ENCODE measurements at places on chromosomes 12 and 14.

DNA sequence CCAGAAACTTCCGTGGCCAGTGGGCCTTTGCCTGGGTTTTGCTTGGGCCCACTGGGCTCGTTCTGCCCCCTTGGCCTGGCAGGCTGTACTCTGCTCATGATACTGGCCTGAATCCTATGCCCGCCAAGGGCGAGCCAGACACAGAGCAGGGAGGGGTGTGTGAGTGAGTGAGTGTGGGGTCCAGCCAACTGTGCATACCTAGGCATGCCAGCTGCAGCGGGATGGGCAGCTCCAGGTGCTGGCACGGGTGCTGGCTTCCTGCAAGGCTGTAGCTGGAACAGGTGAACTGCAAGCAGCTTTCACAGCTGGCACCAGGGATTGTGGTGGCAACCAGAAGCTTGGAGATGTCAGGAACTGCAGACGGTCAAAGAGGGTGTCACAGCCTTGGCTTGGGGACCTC, 1276.4 kb downstream of the SLC16A7 start:
- no peak for DNase-seq

DNA sequence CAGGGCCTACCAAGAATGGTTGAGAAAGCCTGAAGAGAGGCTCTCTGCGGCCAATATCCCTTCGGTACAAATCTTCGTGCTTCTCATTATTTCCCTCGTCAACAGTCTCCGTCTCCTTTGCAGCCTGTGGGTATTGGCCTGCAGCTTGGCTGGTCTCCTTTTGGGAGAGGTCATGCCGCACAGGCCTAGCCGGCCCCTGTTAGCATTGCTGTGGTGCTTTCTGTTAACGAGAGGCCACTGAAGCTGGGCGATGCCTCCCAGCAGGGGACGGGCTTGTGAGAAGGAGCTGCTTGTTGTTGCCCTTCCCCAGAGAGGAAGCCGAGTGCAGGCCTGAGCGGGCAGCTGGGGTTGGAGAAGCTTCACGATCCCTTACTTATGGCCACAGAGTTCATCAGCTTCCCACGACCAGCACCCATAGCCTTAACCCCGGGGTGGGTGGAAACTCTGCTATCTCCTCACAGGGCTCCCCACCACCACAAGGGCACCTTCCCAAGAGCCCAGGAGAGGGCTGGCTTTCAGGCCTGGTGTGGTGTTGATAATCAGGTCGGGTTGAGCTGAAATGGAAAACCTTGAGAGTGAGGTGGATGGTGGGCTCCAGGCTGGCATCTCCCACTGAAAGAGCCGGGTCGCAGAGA, 228.6 kb downstream of the ZFP36L1 start:
- DNase-seq = no peak

- no peak for DNase-seq
Observed at GRCh38 chr12:1806301-1807086, 13.9 kb upstream of the LRTM2 start.

GRCh38 chr12:120722784-120723183, 2.8 kb upstream of the ACADS start:
- no peak for DNase-seq

DNA sequence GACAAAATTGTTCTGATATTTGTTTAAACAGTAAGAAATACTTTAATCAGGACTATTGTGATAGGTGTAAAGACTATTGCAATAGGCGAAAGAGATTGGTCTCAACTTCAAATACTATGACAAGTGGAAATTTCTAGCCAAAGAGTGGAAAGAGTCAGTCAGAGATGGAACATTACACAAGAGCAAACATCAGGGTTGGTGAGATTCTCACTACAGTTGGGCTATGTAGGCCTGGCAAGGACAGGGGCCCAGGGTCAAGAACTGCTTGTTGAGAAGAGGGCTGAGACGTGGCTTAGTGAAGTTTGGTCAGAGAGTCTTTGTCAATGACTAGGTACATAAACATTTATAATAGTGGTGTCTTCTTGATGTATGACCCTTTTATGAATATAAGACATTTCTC, 19.4 kb downstream of the CAND1 start:
- no peak for DNase-seq

DNA sequence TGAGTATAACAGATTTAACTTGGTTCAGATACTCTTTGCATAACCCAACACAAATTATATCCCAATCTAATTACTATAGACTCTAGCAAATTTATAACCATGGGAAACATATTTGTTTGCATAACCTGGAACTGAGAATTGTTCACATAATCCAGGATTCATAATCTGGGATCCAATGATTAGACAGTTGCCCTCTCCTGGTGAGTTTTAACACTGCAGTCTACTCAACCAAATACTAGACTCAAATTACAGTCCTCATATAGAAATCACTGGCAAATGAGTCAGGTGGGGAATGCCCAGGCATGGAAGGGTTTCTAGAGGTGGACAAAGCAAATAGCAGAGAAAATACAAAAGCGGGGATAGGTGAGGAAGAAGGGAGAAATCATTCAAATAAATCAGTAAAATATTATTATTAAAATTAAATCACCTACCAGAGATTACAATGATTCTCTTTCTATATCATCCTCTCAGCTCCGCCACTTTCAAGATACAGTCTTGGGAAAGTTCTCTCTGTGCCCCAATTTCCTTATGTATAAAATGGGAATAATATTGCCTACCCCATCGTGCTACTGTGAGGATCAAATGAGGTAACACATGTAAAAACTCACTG, 9.4 kb downstream of the GCH1 start:
- DNase-seq = peak; percentile 41

GRCh38 chr12:47082283-47082682, 2.5 kb upstream of the AMIGO2 start:
- no peak for DNase-seq

- DNase-seq = no peak
Observed at GRCh38 chr12:123907726-123908476, 64.7 kb downstream of the CCDC92 start.

GRCh38 chr14:37202265-37202664, 4.5 kb downstream of the MIPOL1 start:
- no peak for DNase-seq

- no peak for DNase-seq
Observed at GRCh38 chr14:99065551-99065950, 206.4 kb downstream of the BCL11B start.

- no peak for DNase-seq
Observed at GRCh38 chr14:89236851-89237250, 180.2 kb downstream of the FOXN3 start.

GRCh38 chr14:76104802-76105355, 46.8 kb upstream of the GPATCH2L start:
- no peak for DNase-seq

DNA sequence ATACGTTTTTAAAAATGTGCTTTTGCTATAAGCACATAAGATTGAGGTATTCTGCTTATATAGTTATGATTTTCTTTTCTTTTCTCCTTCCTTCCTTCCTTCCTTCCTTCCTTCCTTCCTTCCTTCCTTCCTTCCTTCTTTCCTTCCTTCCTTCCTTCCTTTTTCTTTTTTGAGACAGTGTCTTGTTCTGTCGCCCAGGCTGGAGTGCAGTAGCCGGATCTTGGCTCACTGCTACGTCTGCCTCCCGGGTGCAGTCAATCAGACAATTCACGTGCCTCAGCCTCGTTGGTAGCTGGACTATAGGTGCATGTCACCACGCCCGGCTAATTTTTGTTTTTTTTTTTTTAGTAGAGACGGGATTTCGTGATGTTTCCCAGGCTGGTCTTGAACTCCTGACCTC, 5.8 kb downstream of the CFAP54 start:
- no peak for DNase-seq

- DNase-seq = no peak
Observed at GRCh38 chr14:87901236-87901635, 91.7 kb downstream of the GALC start.

- no peak for DNase-seq
Observed at GRCh38 chr12:15982071-15982470, 70.9 kb downstream of the DERA start.

- DNase-seq = peak; percentile 7
Observed at GRCh38 chr14:99271951-99272631, at the start of gene BCL11B. Gene BCL11B (minus strand): TSS chr14:99272197. CDS start chr14:99271218, 979 bp downstream.

DNA sequence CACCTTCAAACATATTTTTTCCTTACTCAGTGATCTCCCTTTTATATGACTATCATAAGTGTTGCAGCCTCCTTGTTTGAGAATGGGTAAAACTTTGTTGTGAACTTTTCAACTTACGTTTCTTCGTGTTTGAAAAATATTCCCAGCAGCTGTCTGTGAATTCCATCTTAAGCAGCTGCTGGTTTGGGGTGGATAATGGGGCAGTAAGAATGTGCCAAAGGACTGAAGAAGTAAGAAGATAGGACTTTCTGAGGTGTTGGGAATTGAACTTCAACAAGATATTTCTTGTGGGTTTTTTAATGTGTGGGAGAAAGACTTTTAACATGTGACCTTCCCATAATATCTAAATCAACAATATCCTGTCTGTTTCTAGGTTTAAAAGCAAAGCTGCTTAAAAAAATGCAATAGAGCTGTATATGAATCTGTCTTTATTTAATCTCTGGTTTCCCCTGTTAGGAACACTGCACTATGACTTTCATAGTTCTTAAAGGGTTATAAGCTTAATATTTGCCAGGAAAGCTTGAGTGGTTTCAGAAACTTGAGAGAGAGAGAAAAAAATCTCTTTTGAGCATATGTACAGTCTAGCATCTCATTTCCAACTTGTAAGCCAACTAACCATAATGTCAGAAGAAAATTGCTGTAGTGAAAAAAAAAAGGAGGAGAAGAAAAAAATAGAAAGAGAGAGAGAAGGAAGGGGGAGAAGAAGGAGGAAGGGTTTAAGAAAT, 1659.2 kb upstream of the FLRT2 start:
- no peak for DNase-seq

GRCh38 chr12:68750506-68750905, 4.5 kb downstream of the SLC35E3 start:
- no peak for DNase-seq

DNA sequence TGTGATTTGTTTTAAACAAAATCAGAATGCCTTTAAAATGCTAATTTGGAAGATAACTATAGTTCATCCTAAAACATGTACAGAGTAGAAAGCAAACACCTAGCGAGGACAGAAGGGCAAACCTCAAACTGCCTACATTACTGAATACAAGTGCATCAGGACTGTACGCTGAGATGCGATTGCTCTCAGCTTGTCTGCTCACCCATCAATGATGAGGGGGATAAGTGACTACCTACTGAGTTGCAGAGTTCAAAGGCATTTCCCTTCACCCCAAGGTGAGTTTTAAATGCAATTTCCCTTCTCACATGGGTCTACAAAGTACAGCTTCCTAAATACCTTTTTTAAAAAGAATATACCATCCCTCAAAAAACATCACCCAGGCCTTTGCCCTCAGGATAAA, 52.9 kb downstream of the PHLDA1 start:
- DNase-seq = no peak

DNA sequence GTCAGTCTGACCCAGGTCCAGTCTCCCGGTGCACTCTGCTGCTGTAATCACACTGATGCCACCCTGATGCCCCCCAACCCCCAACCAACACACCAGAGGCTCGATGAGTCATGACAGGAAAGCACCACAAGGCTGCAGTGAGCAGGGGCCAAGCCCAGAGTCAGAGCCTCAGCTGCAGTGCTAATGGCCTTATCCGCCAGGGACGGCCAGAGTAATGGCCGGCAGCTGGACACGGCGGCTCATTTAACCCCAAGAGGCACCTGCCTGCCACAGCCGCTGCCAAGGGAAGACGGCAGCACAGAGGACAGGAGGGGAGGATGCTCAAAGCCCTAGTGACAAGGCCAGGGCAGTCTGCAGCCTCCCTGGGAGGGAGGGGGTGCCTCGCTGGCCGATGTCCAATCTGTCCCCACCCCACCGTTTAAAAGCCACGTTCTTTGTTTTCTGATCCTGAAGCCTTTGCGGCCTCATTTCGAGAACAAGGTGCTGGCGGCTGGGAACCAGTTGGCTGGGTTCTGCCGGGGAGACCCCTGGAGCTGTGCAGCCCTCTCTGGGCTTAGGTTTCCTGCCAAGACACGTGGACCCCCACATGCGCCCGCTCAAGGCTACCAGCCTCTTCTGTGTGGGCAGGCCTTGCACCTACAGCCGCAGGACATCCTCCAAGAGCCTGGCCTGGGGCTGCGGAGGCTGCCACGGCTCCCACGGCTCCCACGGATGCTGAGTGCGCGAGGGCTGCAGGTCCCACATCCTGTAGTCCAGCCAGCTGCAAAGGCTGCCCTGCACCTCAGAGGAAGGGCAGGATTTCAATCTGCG, 13.1 kb downstream of the CCDC85C start:
- peak; percentile 62 for DNase-seq

GRCh38 chr12:31736472-31736871, 7.7 kb upstream of the AMN1 start:
- DNase-seq = peak; percentile 90

Data from RCC 7860 (cell line).